ENCODE measurements at places on chromosomes 12 and 14. TPM values are rescaled to one million over a fixed set of nuclear protein-coding genes. Genes with fewer than 3 reads are reported as not detected.

Gene TAS2R46
- 0.95 TPM for total RNA-seq

Gene HOXC6
- not detected for total RNA-seq

Gene BDKRB1
- total RNA-seq: not detected

Gene RNASE7
- total RNA-seq: not detected

Gene RTN1
- not detected for total RNA-seq
